ENCODE measurements at places on chromosomes 12 and 14.

DNA sequence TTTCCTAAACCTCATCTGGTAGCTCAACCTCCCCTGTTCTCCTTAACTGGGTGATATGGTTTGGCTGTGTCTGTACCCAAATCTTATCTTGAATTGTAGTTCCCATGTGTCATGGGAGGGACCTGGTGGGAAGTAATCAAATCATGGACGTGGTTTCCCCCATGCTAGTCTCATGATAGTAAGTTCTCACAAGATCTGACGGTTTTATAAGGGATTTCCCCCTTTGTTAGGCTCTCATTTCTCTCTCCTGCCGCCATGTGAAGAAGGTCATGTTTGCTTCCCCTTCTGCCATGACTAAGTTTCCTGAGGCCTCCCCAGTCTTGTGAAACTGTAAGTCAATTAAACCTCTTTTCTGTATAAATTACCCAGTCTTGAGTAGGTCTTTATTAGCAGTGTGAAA, 19.5 kb downstream of the COX16 start:
- DNase-seq = no peak

GRCh38 chr12:131367983-131368667, 342.8 kb upstream of the SFSWAP start:
- no peak for DNase-seq

DNA sequence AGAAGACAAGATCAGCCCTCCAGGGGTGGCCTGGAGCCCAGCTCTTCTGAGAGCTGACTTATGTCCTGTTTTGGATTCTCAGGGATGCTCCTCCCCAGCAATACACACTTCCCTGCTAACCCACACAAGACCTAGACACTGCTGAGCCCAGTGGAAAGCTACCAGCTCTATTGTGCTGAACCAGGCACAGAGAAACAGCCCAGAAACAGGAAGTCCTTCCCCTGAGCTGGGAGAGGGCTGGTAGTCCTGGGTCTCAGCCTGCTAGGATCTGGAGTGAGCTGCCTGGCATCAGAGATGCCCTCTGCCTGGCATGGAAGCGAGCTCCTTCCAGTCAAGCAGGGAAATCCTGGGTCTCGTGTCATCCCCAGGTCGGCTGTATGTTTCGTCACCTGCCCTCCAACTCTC, 1.2 kb upstream of the LAG3 start:
- no peak for DNase-seq

DNA sequence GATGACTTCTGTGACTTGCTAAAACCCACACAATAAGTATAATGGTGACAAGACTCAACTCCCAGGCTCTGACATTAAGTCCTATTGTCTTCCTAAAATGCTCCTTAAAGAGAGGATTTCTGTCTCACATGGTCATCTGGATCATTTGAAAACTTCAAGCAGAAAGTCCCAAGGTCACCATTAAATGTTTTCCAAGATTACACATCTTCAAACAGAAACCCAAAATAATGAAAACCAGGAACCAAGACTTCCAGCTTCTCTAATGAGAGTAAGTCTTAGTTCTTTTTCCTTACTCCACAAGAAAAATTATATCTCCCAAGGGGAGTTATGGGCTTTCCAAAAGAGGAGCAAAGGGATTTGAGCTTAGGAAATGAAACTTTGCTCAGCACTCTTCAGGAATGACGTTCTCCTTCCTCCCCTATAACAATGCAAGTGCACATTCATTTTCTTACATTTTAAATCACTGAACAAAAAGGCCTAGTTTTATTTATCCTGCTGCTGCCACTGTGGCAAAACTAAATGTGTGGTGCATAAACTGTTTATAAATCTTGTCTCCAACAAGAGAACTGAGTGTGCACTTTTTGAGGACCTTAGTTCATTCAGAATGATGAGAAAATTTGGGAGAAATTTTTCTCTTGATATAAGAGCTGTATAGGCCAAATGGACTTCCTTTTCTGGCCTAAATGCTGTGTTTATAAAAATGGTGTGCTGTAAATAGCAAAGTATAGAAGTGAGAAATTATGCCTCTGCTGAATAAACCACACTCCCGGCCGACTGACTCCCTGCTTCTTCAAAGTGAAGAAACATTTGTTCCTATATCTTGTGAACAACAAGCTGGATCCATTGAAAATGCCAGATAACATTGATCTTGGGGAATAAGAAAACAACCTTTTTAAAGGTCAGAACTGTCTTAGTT, 148.4 kb upstream of the PLEKHG7 start:
- no peak for DNase-seq

- no peak for DNase-seq
Measured at GRCh38 chr12:71846322-71846940, 6.9 kb downstream of the TBC1D15 start.

DNA sequence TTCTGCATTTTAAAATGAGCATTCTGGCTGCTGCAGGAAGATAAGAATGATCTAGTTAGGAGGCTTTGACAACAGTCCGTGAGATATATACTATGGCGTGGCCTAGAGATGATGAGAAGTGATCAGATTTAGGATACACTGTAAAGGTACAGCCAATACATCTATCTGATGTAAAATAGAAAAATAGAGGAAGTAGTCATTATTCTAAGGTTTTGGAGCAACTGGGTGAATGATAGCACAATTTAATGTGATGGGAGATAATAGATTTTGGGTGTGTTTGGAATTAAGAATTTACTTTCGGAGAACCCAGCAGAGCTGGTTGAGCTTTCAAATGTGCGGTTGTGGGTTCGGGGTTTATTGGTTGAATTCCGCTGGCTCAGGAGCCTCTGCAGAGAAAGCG, at the start of gene ANP32D:
ANP32D (plus strand) TSS at position 301 of the 400 bp plus-strand sequence. CDS start 106 bp downstream, outside the sequence.
- DNase-seq = no peak

DNA sequence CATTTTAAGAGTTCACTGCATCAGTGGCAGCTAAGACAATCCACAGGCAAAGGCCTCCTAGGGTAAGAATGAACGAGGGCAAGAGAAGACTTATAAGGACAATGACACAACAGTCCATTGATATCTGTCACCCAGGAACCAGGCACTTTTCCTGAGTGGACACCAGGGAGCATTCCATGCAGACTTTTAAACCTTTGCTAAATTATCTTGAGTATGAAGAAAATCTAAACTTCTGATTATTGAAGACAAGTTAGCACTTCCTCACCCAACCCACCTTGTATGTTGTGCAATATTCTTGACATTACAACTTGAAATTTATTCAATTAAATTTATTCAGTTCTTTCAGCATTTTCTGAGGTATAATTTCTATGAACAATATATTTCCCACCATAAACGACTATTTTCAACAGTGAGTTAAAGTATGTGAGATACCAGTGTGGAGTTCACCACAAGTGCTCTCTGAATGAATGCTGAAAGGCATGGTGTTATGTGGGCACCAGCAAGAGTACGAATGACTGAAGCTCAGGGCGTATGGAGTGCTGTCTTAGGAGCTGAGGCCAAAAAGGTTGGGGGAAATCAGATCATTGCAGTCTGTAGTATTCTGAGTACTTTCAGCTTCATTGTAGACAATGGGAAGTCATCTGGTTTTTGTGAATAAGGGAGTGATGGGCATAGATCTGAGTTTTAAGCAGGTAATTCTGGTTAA, 124.3 kb upstream of the LMNTD1 start:
- DNase-seq = no peak

GRCh38 chr12:51886021-51886710, 1.7 kb upstream of the ANKRD33 start:
- no peak for DNase-seq

DNA sequence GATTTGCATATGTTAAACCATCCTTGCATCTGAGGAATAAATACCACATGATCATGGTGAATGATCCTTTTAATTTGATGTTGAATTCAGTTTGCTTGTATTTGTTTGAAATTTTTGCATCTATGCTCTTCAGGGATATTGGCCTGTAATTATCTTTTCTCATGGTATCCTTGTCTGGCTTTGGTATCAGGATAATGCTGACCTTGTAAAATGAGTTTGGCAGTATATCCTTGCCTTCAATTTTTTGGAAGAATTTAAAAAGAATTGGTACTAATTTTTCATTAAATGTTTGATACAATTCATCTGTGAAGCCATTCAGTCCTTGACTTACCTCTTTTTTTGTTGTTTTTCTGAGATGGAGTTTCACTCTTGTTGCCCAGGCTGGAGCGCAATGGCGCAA, 85.2 kb downstream of the E2F7 start:
- DNase-seq = no peak

DNA sequence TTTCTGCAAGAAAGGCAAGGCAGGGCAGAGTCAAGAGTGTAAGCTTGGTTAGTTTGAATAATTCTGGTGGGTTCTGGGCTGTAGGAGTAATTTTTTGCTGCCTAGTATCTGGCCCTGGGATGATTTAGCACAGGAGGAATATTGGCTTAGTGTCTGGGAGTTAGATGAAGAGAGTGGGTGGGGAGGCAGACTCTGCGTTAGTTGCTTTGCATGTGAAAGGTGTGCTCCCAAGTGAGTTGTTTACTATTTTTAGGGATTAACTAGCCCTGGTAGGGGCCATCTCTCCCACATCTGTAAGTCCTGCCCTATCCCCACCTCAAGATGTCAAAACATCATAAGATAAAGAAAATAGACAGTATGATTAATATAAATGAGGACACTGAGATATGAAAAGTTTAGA, 249.7 kb downstream of the LRIG3 start:
- DNase-seq = no peak

- no peak for DNase-seq
Measured at GRCh38 chr12:118206107-118206412, 70.1 kb downstream of the PEBP1 start.

GRCh38 chr14:54674046-54674741, 107.3 kb downstream of the SAMD4A start:
- no peak for DNase-seq

GRCh38 chr12:59041241-59042121, 121.2 kb upstream of the LRIG3 start:
- DNase-seq = no peak

DNA sequence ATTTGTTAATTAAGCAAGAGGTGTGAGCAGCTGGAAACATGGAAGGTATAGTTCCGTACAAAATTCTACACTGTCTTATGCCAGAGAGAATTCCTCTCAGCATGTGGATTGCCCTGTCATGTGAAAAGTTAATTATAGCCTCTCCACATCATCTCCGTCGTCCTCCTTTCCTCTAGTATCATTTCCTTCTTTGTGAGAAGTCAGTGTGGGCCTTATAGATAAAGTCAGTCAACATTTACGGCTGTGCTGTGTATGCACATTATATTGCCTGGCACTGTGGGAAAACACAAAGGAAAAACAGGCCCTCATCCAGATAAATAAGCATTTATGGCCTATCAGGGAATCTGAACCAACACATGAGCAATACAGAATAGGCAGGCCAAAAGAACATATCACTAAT, 236.6 kb downstream of the SEC23A start:
- no peak for DNase-seq

GRCh38 chr12:62537551-62537950, 70.9 kb downstream of the MON2 start:
- DNase-seq = no peak

- DNase-seq = no peak
Measured at GRCh38 chr12:124737772-124738635, 125.7 kb downstream of the SCARB1 start.

DNA sequence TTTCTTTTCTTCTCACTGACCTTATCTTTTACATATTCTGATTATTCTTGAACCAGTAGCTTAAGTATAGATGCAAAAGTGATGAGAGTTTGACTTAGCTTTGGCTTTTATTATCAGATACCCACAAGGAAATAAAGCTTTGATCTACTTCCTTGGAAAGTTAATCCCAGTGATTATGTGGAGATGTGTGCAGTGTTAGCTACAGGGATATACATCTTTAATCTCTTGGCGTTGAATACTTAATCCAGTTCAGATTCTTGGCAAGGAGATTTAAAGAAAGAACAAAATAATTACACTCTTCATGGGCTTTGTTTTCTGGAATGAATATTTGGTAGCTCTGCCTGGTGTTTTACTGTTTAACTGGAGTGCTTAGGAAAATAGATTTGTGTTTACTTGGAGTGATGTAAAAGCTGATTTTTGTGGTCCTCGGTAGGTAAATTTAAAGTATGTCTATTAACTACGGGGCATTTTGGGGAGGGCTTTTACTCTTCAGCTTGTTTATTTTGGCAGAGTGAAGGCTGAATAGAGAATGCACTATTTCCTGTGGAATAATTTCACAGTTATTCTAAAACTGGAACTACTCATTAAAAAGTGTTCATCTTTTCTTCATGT, 150.1 kb upstream of the LRIG3 start:
- no peak for DNase-seq

DNA sequence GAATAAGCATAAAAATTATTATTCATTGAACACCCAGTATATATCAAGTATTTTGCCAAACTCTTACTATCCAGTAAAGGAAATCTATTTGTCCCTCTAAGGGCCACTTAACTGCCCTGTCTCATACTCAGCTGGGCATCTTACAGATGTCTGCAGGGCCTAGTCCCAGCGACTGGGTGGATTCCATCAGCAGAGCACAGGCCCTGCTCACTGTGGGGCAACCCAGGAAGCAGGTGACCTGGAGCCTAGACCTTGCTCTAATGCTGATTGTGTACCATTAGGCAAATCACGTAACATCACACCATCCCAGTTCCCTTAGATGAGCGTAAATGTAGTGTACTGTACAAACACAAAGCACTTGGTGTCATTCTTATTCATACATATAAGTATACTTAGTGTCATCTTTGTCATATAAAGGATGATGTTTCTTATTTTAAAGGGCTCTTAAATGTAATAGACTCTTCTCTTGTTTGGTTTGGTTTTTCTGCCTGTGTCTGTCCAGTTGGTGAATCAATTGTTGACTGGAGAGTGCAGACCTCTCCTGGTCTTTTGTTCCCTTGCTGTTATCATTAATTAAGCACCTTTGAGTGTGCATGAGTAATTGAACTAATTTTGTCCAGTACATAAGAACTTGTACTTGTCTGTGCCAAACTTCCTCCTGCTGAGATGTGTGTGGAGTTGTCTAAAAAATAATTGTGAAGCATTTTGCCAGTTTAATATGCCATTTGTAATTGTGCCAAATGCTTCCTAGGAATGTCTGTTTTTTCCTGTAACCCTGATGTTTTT, 49.3 kb downstream of the RAB35 start:
- DNase-seq = no peak

- DNase-seq = no peak
Measured at GRCh38 chr12:93302331-93303229, 75.1 kb upstream of the NUDT4 start.

GRCh38 chr14:82667501-82667900, 1133.8 kb upstream of the SEL1L start:
- DNase-seq = no peak

DNA sequence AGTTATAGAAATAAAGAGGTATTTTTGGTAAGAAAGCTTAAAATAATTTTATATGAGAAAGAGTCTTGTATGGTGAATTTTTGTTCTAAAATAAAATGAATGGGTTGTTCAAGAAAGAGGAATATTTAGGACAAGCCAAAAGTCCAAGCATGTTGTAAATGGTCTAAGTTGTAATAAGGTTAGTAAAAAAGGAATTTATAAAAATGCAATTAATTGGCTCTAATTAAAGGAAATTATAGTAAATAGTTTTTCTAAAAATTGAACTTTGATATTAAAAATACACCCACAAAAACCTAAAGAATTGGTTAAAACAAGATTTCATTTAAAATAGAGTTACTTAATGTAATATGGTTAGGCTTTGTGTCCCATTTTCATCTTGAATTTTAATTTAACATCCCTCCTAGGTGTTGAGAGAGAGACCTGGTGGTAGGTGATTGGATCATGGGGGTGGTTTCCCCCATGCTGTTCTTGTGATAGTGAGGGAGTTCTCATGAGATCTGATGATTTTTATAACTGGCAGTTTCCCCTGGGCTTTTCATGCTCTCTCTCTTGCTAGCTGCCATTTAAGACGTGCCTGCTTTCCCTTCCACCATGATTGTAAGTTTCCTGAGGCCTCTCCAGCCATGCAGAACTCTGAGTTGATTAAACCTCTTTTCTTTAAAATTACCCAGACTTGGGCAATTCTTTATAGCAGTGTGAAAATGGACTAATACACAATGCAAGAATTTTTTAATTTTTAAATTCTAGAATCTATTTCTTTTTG, 13.0 kb downstream of the SLC22A17 start:
- no peak for DNase-seq

All from activated T-helper 9 cell treated with anti-CD3 and anti-CD28 coated beads, Interleukin-2, amount 50 U/mL, for 16 hours (primary cell).